ENCODE measurements at places on chromosomes 3 and 15. TPM values are rescaled to one million over a fixed set of nuclear protein-coding genes. Genes with fewer than 3 reads are reported as not detected.

The CYFIP1 gene
- total RNA-seq: 55.6 TPM

The GPR27 gene
- 1.8 TPM for total RNA-seq

The PPP4R2 gene
- total RNA-seq: 45.6 TPM

DNA sequence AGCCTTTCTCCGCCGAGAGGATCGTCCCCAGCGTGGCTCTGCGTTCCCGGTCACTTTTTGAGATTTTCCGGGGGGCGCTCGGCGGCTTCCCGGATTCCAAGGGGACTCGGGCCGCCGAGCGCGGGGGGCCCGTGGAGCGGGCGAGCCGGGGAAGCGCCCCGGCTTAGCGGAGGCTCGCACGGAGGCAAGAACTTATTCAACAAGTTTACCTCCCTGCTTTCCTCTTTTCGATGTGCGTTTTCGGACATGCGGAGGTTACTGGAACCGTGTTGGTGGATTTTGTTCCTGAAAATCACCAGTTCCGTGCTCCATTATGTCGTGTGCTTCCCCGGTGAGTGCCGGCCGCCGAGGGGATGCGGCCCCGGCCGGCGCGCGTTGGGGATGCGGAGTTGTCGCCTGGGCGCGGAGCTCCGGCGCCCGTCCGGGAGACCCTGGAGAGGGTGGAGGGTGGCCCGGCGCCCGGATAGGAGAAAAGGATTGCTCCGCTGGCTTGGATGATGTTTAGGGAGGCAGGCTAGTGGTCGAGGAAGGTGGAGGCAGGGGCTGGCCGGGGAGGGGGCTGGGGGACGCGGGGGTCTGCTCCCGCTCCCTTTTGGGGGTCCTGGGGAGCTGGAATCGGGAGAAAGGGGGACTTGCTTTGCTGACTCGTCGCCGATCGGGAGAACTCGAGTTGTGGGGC is 810 bp downstream of the PTPRG start:
- H3K4me1 ChIP-seq: no peaks in the 10 kb centered on the region
- H3K27ac ChIP-seq: peak overlapping the region; percentile 82
- DNase-seq: peak; percentile 22
- peak overlapping the region; percentile 73 for H3K4me3 ChIP-seq
- H3K27me3 ChIP-seq: no peaks in the 10 kb centered on the region

The AGBL1 gene
- total RNA-seq: 0.06 TPM

DNA sequence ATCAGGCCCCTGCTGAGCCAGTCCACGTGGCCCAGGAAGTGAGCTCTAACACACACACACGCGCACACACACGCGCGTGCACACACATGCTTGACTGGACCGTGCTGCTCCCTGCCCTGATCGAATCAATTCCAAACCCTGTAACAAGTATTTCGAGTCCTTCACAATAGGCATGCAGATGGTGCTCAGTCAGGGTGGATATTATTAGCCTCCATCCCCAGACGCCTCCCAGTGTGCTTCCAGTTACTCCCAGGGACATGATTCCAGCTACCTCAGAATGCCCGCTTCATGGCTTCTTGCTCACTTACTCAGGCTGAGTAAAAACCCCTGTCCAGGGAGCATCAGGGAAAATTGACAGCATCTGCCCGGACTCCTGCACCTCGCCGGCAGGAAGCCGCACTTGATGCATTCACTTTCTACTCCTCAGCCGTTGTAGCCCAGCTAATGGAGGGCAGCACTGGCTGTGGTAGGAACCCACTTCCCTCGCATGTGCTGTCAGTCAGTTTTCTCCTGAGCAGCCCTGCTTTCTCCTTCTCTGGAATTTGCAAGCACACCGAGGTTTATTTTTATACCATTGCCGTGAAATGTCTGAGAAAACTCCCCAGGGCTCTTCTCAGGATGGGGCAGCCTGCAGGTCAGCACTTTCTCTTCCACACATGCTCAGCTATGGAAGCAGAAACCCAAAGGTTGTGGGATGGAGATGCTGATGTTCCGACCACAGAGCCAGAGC is 126.1 kb upstream of the ABHD17C start:
- H3K4me1 ChIP-seq: no peaks in the 10 kb centered on the region
- no peaks in the 10 kb centered on the region for H3K27me3 ChIP-seq
- no peak overlapping the region for H3K4me3 ChIP-seq
- H3K27ac ChIP-seq: no peak overlapping the region

The ADAMTS9 gene
- 16.5 TPM for total RNA-seq

GRCh38 chr3:53350652-53351051 is 3.3 kb upstream of the DCP1A start:
- H3K27ac ChIP-seq: no peak overlapping the region
- H3K4me1 ChIP-seq: peaks cover 7% of the 10 kb centered on the region
- no peak overlapping the region for H3K4me3 ChIP-seq

- no peaks in the 10 kb centered on the region for H3K27me3 ChIP-seq
- peaks cover 5% of the 10 kb centered on the region for H3K4me1 ChIP-seq
- no peaks in the 10 kb centered on the region for H3K36me3 ChIP-seq
- DNase-seq: no peak
Measured at GRCh38 chr3:136018876-136019275, 53.3 kb downstream of the PPP2R3A start.

DNA sequence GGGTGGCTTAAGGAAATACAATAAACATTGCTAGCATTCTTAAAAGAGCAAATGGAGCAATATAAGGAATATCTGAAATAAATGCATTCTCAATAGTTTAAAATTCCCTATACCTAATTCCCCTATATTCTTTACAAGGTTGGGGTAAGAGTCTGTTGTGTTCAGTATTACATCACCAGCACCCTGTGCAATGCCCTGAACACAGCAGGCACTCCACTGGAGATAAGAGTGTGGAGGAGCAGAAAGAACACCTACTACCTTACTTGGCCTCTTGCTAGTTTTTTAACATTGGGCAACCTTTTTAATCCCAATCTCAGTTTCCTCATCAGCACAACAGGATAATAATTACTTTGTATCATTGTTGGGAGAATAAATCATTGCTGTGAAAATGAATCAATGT is 140.2 kb upstream of the PLXND1 start:
- H3K27me3 ChIP-seq: no peaks in the 10 kb centered on the region
- no peak for DNase-seq
- H3K36me3 ChIP-seq: no peaks in the 10 kb centered on the region
- no peak overlapping the region for H3K4me3 ChIP-seq
- H3K27ac ChIP-seq: no peak overlapping the region

The MCF2L2 gene
- 0.88 TPM for total RNA-seq

The GABRR3 gene
- total RNA-seq: not detected

The REC114 gene
- not detected for total RNA-seq

- no peaks in the 10 kb centered on the region for H3K27me3 ChIP-seq
- H3K27ac ChIP-seq: no peak overlapping the region
- no peak overlapping the region for H3K4me3 ChIP-seq
Measured at GRCh38 chr15:81194723-81195122, 2.0 kb upstream of the IL16 start.

The FGD5 gene
- 4.3 TPM for total RNA-seq

The SMAD6 gene
- 2.8 TPM for total RNA-seq

DNA sequence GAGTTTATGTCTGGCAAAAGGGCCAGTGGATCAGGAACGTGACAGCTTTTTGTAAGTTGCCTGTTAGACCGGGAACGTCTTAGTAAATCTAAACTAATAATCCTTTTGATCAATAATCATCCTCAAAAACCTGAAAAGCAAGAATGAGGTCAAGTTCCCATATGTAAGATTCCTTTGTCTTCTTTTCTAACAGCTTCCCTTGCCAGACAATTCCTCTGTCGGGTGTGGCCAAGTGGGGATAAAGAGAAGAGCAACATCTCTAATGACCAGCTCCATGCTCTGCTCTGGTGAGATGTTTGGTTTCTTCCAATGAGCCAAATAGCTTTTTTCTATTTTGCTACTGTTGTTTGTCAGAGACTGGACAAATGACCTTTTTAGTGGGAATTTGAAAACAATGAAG is 19.8 kb downstream of the FANCD2OS start:
- H3K4me1 ChIP-seq: no peaks in the 10 kb centered on the region
- H3K36me3 ChIP-seq: no peaks in the 10 kb centered on the region
- no peak overlapping the region for H3K4me3 ChIP-seq
- no peak overlapping the region for H3K27ac ChIP-seq

DNA sequence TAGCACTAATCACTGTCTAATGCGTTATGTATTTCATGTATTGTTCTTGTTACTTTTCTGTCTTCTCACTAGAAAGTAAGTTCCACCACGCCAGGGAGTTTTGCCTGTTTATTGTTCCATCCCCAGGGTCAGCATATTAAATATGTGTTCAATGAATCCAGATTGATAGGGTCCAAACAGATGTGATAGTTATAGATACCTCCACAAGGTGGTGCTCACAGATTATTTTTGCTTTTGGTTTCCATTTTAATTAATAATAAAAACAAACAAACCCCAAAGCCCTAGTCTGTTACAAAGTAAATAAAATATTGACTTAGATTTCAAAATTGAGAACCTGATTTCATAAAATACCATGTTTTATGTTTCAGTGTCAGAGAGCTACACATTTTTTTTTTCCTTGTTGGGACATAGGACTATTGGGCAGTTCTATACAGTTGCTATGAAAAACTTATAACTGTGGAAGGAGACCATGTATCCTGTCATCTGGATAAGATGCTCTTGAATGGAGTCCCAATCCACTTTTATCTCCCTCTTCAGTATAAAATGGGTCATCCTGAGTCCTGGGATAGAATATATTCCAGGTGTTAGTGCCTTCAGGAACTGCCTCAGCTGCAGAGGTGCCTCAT is 12.4 kb downstream of the OTOL1 start:
- H3K27me3 ChIP-seq: no peaks in the 10 kb centered on the region
- DNase-seq: no peak
- no peaks in the 10 kb centered on the region for H3K36me3 ChIP-seq
- no peak overlapping the region for H3K27ac ChIP-seq
- no peaks in the 10 kb centered on the region for H3K4me1 ChIP-seq

GRCh38 chr15:59438625-59439290 is 772 bp downstream of the FAM81A start:
- no peak overlapping the region for H3K27ac ChIP-seq
- DNase-seq: no peak
- no peaks in the 10 kb centered on the region for H3K27me3 ChIP-seq
- no peaks in the 10 kb centered on the region for H3K4me1 ChIP-seq
- H3K4me3 ChIP-seq: peak overlapping the region; percentile 33

The KCNMB2 gene
- 1.5 TPM for total RNA-seq

The KNL1 gene
- total RNA-seq: 0.32 TPM

The TRPM1 gene
- 0.04 TPM for total RNA-seq

GRCh38 chr3:172516318-172517214 is 6.7 kb downstream of the TNFSF10 start:
- DNase-seq: no peak
- H3K4me1 ChIP-seq: peaks cover 54% of the 10 kb centered on the region
- peak overlapping the region; percentile 83 for H3K27ac ChIP-seq
- peaks cover 3% of the 10 kb centered on the region for H3K36me3 ChIP-seq
- H3K4me3 ChIP-seq: no peak overlapping the region
- no peaks in the 10 kb centered on the region for H3K27me3 ChIP-seq

- H3K27ac ChIP-seq: no peak overlapping the region
- H3K36me3 ChIP-seq: no peaks in the 10 kb centered on the region
- H3K27me3 ChIP-seq: no peaks in the 10 kb centered on the region
- no peak for DNase-seq
Measured at GRCh38 chr3:171977441-171977840, 61.9 kb upstream of the FNDC3B start.

DNA sequence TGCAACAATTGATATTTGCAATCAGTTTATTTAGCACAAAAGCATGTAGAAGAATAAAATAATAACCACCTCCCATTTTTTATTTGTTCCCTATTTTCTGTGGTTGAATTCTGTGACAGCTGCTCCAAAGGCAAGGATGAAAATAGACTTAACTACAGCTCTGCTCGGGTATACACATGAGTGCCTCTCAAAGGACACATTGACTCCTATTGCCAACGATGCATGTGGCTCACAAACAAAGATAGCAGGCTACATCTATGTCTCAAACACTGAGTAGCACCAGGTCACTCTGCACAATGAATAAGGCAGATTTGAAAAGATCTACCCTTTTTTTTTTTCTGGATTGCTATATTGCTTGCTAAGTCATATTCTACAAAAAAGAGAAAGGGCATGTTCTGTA is 612.9 kb downstream of the ROBO1 start:
- H3K4me3 ChIP-seq: no peak overlapping the region
- no peaks in the 10 kb centered on the region for H3K27me3 ChIP-seq
- H3K27ac ChIP-seq: no peak overlapping the region
- no peak for DNase-seq

The LRRC34 gene
- total RNA-seq: 0.75 TPM

- no peak overlapping the region for H3K4me3 ChIP-seq
- no peak for DNase-seq
- H3K36me3 ChIP-seq: no peaks in the 10 kb centered on the region
Measured at GRCh38 chr3:116841003-116841735, 131.6 kb downstream of the TUSC7 start.

The MRAS gene
- 2.3 TPM for total RNA-seq
